Fibroblast of villous mesenchyme (primary cell): ENCODE measurements at places on chromosomes 3 and 15. TPM values are rescaled to one million over a fixed set of nuclear protein-coding genes. Genes with fewer than 3 reads are reported as not detected.
A peak's percentile ranks its signal among the peaks of the same experiment; 100 is the strongest.

The TERC gene
- total RNA-seq: 168 and 175 TPM in 2 replicates

DNA sequence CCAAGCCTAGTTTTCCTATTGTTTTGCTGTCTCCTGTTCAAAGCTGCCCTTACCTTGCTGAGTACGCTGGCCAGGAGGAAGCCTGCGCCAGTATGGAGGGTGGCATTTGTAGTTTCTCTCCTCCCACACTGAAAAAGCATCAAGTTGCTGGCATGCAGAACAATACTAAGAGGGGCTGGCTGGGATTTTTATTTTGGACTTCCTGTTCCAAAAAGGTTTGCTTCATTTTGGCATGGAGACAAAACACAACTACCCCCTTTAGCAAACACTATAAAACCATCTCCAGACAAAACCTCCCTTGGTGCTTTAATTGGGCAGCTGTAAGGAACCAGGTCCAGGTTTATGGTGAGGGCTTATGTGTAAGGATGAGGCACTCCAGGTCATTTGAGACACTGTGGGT, 457.6 kb downstream of the PDCD6IP start:
- DNase-seq: no peak

GRCh38 chr15:79811406-79812405, 85.1 kb downstream of the MTHFS start:
- peak; percentile 53 for DNase-seq

DNA sequence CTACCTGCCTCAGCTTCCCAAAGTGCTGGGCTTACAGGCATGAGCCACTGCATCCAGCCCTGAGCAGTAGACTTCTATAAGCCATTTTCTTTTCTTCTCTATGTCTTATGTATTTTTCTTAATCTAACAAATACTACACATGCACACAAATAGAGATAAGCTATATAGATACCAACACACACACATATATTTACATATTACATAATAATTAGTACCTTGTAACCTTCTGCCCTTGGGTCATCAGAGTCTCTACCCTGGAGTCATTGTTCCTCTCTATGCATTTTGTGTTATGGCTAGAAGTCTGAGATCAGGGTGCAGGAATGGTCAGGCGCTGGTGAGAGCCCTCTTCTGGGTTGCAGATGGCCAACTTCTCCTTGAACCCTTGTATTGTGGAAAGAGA, 154.0 kb upstream of the PTPRG start:
- no peak for DNase-seq

GRCh38 chr3:98032904-98033303, 2.2 kb downstream of the GABRR3 start:
- DNase-seq: no peak

The GOLGA8M gene
- under 0.01 and 1.3 TPM in 2 replicates for total RNA-seq

DNA sequence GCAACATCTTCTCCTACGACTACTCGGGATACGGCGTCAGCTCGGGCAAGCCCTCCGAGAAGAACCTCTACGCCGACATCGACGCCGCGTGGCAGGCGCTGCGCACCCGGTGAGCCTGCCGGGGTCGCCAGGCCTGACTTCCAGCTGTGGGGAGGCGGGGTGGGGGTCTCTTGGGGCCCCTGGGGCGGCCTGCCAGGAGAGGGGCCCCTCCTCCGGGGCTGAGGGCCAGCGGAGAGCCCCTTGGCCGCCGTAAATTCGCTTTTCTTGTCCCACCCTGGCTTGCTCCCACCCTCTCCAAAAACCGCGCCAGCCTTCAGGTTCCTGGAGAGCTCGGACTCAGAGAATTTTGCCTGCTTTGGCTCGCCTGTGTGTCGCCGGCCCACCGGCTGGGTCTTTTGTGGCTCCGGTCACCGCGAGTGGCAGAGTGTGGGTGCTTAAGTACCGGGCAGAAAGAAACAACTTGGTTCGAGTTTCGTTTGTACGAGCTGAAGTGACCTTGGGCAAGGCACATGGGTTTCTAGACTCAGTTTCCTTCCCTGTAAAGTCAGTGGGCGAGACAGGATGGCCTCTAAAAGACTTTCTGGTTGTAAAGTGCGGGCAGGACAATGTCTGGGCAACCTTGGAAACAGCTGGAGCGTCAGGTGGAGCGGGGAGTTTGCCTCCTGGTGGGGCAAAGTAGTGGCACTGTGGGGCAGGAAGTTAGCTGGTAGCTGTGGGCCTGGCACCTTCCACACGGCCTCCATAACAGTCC, 976 bp downstream of the ABHD17C start:
- peak; percentile 30 for DNase-seq
